ENCODE measurements at places on chromosomes 2 and 18. TPM values are rescaled to one million over a fixed set of nuclear protein-coding genes. Genes with fewer than 3 reads are reported as not detected.

The ATP6V1B1 gene
- total RNA-seq, result not detected

The LYG1 gene
- total RNA-seq, result 2.8 TPM

The TSPYL6 gene
- not detected for total RNA-seq

The POTEJ gene
- total RNA-seq, result not detected

The RAX gene
- not detected for total RNA-seq

The HDLBP gene
- 226 TPM for total RNA-seq

The ERMN gene
- total RNA-seq, result 5.8 TPM

The FRZB gene
- not detected for total RNA-seq

The FEV gene
- total RNA-seq, result not detected

The RNASEH1 gene
- 26.6 TPM for total RNA-seq

The MPV17 gene
- 105 TPM for total RNA-seq

The ICOS gene
- 63.1 TPM for total RNA-seq

The TMEM247 gene
- total RNA-seq, result not detected

The LRATD1 gene
- not detected for total RNA-seq

The NOTO gene
- not detected for total RNA-seq
